T follicular helper cell (primary cell): ENCODE measurements at places on chromosomes 3 and 15.
A peak's percentile ranks its signal among the peaks of the same experiment; 100 is the strongest.

DNA sequence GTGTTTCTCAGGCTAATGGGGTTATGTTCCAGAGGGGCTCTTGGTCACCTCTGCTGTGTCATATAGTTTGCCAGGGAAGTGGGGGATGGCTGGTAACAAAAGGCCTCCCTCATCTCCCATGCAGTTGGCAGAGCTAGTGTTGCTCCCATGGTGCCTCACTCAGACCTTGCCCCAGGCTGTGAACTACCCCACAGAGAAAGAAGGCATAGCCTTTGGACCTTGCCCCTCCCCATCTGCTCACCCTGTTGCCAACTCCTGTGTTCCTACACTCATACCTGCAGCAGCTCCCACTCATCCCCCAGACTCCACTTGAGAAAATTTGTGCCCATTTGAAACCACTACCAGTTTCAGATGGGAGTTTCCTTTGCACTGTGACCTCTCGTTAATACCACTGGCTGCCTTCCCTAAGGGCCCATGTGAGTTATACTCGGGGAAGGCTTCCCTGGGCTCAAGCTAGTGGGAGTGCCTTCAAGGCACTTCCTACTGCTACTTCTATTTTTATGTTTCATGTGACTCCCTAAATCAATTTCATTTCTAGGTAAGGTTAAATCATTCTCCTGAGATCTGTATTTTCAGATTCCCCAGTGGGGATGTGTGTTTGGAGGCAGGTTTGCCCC, 25.3 kb upstream of the COPB2 start:
- DNase-seq = no peak

GRCh38 chr15:63019511-63020109, 22.9 kb upstream of the TPM1 start:
- no peak for DNase-seq

DNA sequence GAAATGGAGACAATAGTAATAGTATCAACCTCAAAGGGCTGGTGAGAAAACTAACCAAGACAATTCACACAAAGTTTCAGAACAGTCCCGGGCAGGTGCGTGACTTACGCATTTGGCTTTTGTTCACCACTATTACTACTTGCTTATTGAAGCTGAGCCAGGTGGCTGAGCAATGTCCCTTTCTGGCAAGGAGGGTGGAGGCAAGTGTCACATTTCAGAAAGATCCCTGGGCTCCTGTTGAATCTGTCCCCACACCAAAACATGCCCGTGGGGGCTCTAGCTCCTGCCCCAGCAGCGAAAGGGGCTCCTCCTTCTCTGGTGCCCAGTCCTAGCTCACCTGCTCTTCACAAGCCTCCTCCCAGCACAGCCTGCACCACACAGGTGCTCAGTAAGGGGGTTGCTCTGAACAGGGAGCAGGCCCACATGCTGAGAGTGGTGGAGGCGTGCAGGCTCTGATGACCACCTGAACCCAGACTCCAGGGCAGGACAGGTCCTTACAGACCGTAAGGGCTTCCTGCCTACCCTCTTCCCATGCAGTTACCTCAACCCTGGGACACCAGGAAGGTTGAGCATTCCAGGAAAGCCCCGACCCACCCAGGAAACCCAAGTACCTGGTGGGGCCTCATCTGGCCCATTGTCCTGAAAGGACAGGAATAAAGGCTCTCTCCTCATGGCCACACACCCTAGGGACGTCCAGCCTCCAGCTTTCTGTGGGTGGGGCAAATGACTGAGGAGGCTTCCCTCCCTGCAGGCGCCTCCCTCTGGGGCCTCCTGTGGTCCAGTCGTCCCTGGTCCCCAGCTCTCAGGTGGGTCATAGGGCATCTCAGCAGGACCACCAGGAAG, 32.6 kb downstream of the SEMA7A start:
- DNase-seq = no peak

GRCh38 chr15:56058986-56059385, 65.6 kb upstream of the NEDD4 start:
- DNase-seq = no peak

GRCh38 chr15:78347586-78348543, 7.7 kb downstream of the CRABP1 start:
- no peak for DNase-seq

- DNase-seq = no peak
These were observed 16.7 kb downstream of the HCN4 start for GRCh38 chr15:73352082-73352481.

DNA sequence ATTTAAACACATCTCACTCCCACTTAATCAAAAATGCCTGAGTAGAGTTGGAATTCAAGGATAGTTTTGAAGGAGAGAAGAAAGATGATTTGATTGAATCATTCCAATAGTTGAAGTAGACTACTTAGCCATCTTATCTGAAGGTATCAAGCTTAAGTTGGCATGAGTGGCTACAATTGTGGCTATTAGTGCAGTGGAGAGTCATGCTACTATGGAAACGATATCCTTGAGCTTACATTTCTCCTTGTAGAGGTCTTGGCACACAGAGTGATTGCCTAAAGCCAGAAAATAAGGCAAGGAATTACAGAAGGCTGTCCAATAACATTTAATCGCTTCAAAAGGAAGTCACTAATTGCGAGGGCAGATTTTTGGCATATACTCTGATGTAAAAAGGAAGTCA, 1022.7 kb downstream of the IGSF11 start:
- DNase-seq = no peak

GRCh38 chr3:115330430-115330829, 183.3 kb upstream of the ZBTB20 start:
- no peak for DNase-seq

- DNase-seq = no peak
These were observed 2.3 kb upstream of the MUC4 start for GRCh38 chr3:195813916-195814640.

GRCh38 chr3:119013951-119014350, 20.7 kb downstream of the IGSF11 start:
- DNase-seq = no peak

- DNase-seq = no peak
These were observed 311.4 kb downstream of the PDCD6IP start for GRCh38 chr3:34109846-34110245.

- no peak for DNase-seq
These were observed 1090.2 kb downstream of the FHIT start for GRCh38 chr3:60160822-60161748.

GRCh38 chr3:178875836-178876235, 195.8 kb downstream of the ZMAT3 start:
- no peak for DNase-seq

- DNase-seq = no peak
These were observed 188.6 kb upstream of the TBL1XR1 start for GRCh38 chr3:177385831-177386301.

GRCh38 chr3:32097768-32098167, 8.7 kb upstream of the GPD1L start:
- DNase-seq = no peak

GRCh38 chr3:170358042-170359010, 811 bp downstream of the SKIL start:
- DNase-seq = peak; percentile 74

DNA sequence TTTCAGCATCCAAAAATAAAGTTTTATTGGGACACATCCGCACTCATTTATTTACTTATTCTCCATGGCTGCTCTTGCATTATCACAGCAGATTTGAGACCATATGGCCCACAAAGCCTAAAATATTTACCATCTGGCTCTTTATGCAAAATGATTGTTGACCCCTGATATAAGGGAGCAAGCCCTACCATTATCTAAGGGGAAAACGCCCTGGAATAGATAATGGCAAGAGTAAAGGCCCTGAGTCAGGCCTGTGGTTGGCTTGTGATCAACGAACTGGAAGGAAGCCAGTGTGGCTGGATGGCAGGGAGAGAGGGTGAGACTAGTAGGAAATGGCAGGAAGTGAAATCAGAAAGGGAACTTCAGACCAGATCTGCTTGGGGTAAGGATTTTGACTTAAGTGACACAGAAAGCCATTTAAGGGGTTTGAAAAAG, 24.6 kb upstream of the DMXL2 start:
- DNase-seq = no peak

GRCh38 chr15:70690021-70690420, 73.3 kb downstream of the UACA start:
- DNase-seq = no peak
